ENCODE measurements at places on chromosomes 6 and 20.

DNA sequence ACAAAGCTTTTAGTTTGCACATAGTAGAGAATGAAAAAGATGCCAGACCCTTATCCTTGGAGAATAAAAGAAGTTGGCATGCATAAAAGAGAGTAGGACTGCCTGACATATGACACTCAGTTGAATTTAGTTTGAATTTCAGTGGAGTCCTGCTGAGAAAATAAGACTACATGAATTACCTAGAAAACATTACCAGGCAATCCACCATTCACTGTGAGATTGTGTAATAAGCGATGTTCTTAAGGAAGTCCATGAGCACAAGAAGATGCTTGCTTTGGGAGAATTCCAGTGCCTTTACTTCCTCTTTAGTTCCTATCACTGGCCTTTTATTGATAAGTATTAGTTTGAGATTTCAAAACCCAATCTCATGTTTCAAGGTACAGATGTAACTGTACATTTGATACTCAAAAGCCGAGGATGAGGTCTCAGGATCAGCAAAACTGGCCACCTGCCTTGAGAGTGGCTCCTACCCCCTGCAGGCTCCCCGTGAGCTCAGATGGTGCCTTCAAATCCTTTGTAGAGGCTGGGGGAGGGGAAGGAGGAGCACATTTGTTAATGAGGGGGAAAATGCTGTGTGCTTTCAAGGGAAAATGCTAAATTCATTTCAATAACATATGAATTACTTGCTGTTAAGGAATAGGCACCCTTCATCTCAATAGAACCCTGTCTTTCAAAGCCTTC, 11.2 kb upstream of the UNC93A start:
- no peak for DNase-seq

DNA sequence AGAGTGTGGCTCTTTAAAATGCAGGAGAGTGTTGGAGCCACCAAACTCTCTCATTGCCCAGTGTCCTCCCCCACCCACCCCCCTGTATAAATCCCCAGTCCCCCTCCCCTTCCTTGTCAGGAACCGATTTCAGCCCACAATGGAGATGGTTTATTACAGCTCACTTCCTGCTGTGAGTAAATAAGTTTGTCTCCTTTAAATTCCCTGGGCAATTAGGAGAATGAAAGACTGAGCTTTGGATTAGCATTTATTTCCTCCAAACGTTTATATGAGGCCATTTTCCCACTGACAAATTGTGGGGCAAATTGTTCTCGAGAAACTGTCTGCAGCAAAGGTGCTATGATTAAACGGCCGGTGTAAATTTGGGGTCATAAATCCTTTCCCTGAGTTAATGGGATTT, 128.8 kb downstream of the DHX35 start:
- no peak for DNase-seq

DNA sequence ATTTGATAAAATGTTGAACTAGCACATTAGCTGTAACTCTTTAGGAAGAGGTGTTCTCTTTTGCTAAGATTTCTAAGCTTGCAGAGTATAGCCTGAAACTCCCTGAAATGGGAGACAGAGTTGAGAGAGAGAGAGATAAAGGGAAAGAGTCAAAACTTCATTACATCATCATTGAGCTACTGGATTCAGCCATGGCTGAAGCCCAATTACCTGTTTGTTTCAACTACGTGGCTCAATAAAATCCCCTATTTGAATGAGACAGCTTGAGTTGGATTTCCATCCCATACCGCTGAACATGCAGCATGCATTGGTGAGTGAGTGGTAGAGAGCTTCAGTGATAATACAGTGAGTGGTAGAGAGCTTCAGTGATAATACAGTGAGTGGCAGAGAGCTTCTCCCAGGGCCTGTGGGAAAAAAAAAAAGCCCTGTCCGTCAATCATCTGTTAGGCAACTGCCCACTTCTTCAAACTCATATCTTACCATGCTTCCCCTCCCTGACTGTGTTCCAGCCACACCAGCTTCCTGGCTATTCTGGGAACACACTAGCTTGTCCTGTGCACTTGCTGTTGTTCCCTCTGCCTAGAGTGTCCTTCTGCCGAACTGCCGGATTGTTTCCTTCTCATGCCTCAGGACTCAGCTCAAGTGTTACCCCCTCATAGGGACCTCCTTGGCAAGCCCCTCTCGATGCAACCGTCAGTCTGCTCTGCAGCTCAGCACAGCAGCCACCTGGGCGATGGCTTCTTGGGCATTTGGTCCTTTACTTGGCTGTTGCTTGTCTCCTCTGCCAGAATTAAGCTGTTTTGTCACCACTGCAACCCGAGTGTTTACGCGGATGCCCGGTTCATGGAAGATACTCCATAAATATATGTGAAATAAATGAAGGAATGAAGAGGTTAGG, 91.3 kb upstream of the EYA2 start:
- no peak for DNase-seq

DNA sequence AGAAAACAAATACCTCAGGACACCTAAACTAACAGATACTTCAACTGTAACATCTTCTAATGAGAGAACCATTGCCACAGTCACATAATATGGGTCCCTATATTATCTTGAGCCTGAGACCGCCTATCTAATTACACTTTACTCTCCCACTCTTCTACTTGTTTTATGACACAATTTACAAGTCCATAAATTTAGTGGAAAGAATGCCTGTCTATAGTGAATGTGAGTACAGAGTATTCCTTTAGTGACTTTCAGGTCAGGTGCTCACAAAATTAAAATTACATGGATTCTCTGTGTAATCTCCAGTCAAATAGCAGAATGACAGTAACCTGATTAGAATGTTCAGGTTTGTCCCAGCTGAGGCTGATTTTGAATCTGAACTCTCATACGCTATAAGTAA, 624.1 kb downstream of the PKHD1 start:
- DNase-seq = no peak

DNA sequence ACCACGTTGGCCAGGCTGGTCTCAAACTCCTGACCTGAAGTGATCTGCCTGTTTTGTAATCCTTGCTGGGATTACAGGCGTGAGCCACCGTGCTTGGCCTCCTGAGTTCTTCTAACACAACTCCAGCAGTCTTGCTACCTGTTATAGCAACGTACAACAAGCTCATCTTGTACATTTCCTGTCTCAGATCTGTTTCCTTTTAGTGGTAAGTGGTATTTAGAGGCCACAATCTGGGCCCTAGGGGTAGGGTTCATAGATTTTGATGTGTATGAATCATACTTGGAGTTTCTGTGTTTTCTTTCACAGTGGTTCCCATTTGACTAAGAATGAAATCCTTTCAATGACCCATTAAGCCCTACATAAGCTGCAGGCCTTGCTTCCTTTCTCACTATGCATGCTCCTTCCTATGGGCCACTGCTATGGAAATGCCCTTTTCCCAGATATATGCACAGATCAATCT, 27.1 kb upstream of the SYNCRIP start:
- DNase-seq = peak; percentile 23

- DNase-seq = no peak
Measured at GRCh38 chr20:36483919-36484808, 57.2 kb upstream of the MYL9 start.

GRCh38 chr6:151847064-151847463, 39.6 kb downstream of the ESR1 start:
- DNase-seq = no peak

GRCh38 chr6:29907637-29908340, 34.5 kb upstream of the HLA-A start:
- DNase-seq = no peak

DNA sequence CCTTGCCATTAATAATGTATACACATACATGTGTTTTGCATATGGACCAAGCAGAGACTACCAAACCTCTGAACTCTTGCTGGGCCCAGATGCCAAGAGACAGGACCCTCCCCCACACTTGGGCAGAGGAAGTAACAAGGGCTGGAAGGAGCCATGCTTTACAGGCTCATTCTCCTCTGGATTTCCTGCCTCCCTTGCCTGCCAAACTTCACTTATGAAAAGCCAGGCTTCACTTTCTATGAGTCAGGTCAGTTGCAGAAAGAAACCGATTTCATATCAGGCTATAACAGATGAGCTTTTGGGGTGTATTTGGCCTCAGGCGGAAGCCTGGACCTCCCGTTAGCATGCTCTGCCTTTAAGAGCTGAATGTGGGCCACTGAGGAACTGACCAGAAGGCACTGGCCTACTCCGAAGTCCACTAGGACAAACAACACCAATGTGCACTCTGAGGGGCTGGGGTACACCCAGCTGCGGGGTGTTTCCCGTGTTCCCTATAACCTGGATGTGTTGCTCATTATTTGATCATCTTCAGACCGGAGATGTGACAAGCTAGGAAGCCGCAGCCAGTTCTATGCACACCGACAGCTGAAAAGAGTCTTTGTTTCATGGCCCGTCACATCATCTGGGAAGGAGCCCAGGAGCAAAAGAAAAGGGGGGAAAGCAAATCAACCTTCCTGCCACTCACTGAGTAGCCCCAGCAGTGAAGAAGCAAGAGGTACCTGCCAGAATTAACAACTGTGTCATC, 28.5 kb downstream of the HAO1 start:
- no peak for DNase-seq

DNA sequence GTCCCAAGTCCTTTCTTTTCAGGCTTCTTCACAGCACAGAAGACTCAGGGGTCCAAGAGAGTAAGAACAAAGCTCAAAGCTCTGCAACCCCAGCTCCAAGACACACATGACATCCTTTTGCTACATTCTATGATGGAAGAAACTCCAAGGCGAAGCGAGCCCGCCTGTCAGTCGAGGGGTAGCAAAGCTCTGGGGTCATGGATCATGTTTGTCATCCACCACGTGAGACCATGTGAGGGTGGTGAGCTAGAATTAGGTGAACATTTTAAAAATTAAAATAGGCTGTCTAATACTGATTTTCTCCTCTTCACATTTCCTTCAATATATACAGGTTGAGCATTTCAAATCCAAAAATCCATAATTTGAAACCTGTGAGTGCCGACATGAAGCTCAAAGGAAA, 189.6 kb downstream of the TTLL2 start:
- no peak for DNase-seq

GRCh38 chr6:37838219-37838921, 18.8 kb downstream of the ZFAND3 start:
- DNase-seq = no peak

GRCh38 chr6:128500014-128500413, 20.4 kb downstream of the PTPRK start:
- no peak for DNase-seq

DNA sequence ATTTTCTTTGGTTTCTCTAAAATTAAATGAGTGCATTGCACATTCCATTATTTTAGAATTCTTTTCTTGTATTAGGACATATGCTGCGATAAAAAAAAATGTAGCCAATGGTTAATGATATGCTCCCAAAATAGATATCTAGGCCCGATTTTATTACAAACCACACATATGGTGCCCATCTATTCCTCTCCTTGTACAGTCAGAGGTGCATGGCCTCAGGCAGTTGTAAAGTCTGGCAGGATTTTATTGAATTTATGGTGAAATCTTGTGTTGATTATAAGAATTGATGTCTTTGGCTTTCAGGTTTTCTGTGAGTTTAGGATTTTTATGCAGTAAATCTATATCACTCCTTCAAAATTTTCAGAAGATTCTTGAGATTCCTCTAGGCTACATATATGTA, 192.2 kb downstream of the RFPL4B start:
- no peak for DNase-seq

- no peak for DNase-seq
Measured at GRCh38 chr6:141482796-141483597, 649.7 kb upstream of the GJE1 start.

DNA sequence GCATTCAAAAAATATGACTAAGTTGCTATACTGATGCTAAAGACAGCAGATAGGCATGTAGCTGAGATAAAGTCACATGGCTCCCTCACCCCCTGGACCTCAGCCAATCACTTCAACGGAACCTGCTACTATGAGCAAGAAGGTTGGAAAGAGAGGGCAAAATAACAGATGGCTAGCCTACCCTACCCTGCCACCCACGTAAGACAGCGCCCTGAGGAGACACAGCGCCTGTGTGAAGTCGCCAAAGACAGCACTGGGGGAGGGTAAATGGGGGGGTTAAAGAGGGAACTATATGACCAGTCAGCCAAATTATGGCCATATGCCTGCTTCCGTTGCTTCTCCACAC, 163.2 kb downstream of the RALGAPA2 start:
- no peak for DNase-seq

- peak; percentile 45 for DNase-seq
Measured at GRCh38 chr20:47357296-47358038, 968 bp upstream of the ZMYND8 start.

- DNase-seq = no peak
Measured at GRCh38 chr6:135231469-135231844, 50.3 kb downstream of the MYB start.

DNA sequence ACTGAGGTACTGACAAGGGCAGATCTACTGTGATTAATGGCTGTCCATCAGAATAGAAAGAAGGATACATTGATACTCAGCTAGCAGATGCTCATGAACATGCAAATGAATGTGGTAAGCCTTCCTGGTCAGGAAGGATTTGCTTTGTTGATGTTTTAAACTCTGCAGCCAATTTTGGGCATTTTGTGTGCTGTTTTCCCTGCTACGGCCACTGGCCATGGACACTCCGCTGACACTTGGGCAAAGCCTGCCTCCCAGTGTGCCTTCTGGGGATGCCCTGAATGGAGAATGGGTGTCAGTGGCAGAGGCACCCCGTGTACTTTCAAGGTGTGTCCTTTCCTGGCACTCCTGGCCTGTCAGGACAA, 113.1 kb downstream of the SOBP start:
- DNase-seq = no peak

- no peak for DNase-seq
Measured at GRCh38 chr6:78530208-78530607, 337.1 kb upstream of the IRAK1BP1 start.

GRCh38 chr20:25695532-25696370, 902 bp downstream of the ZNF337 start:
- no peak for DNase-seq

DNA sequence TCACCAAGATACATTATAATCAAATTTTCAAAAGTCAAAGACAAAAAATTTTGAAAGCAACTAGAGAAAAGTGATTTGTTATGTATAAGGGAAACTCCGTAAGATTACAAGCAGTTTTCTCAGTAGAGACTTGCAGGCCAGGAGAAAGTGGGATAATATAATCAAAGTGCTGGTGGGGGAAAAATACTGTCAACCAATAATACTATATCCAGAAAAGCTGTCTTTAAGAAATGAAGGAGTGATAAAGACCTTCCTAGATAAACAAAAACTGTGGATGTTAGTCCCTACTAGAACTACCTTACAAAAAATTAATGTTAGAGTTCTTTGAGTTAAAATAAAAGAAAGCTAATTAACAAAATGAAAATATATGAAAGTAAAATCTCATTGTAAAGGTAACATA, 79.7 kb downstream of the SYNE1 start:
- no peak for DNase-seq

DNA sequence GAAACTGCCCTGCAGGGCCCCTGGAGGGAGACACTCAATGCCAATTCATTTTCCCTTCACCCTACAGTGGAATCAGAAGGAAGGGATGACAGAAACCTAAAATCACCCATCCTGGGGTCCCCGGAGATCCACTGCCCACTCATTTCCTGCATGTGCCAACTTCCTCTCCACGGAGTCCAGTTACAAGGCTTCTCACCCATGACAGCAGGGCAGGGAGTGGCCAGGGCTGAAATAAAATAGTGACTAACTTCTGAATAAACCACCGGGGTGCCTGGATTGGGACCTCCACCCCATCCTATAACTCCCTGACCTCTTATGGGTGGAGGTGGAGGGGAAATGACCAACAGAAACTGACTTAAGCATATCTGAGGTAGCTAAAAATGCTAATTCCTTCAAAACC, 362.3 kb downstream of the MAFB start:
- DNase-seq = no peak

- no peak for DNase-seq
Measured at GRCh38 chr20:48658505-48658904, 169.3 kb downstream of the PREX1 start.

- no peak for DNase-seq
Measured at GRCh38 chr6:2378891-2379652, 133.7 kb upstream of the GMDS start.

All from stimulated activated CD4-positive, alpha-beta T cell treated with anti-CD3 and anti-CD28 coated beads, Interleukin-4, amount 100 ng/mL, for 4 hours (primary cell).